ENCODE measurements at places on chromosomes 16 and 17.

DNA sequence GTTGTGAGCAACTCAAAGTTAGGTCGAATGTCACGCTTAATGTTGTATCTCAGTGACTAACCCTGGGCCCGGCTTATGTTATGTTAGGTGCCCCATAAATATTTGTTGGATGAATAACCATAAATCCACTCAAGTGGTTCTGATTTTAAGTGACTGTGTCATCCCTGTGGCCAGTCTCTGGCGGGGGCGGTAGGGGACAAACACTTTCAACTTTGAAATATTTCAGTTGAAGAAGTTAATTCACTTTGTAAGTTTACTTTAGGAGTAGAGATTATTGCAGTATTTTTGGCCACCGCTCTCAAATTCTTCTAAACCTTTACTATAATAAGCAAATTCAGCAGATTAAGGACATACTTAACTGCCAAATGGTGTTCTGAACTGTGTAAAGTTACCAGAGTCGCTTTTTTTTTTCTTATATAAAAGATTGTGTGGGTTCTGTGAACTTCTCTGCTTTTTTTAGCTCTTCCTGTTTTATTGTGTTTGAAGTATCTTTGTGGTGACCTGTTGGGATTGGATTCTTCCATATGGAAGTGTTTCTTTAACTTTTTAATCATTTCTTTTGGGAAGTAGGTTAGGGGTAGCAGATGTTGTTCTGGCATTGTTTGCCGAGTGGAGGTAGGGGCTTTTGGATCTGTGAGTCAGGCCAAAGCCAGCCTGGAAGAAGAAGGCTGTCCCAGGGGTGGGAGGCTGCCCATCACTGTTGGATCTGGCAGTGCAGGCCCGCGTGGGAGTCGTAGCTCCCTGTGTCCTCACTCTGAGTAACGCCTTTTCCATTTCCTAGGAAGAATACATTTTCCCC lies 61.4 kb upstream of the TBX2 start:
- no peak for DNase-seq

GRCh38 chr16:62751218-62751617 lies 715.0 kb upstream of the CDH8 start:
- DNase-seq: no peak

GRCh38 chr16:22235839-22236745 lies 30.0 kb downstream of the EEF2K start:
- no peak for DNase-seq

- DNase-seq: no peak
Observed at GRCh38 chr17:72413077-72414031, 292.5 kb downstream of the SOX9 start.

GRCh38 chr17:46741122-46741730 lies 77.3 kb downstream of the WNT3 start:
- DNase-seq: no peak

DNA sequence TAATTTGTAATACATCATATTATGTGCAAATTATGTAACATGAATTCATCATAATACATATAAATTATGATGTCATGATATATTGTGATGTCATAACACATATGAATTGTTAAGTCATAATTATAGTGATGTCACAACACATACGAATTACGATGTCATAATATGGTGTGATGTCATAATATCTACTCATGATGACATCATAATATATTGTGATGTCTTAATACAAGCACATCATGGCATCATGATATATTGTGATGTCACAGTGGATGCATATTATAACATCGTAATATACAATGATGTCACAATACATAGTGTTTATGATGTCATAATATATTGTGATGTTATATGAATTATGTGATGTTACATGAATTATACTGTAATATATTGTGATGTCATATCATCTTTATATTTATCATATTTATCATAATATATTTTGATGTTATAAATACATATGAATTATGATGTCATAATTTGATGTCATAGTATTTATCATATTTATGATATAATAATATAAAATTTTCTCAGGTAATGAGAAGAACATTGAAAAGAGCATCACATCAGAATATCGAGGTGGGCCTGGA lies 1793.0 kb downstream of the TP53TG3F start:
- DNase-seq: no peak

DNA sequence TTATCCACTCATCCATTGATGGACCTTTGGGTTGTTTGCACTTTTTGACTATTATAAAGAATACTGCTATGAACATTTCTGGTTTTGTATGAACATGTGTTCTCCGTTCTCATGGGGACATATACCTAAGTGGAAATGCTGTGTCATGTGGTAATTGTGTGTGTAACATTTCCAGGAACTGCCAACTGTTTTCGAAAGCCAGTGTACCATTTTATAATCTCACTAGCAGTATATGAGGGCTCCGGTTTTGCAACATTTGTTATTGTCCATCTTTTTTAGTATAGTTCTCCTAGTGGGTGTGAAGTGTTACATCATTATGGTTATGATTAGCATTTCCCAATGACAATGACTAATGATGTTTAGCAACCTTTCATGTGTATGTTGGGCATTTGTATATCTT lies 5.1 kb upstream of the TRIM25 start:
- DNase-seq: no peak

GRCh38 chr17:79826204-79826680 lies 13.0 kb downstream of the CBX4 start:
- no peak for DNase-seq

DNA sequence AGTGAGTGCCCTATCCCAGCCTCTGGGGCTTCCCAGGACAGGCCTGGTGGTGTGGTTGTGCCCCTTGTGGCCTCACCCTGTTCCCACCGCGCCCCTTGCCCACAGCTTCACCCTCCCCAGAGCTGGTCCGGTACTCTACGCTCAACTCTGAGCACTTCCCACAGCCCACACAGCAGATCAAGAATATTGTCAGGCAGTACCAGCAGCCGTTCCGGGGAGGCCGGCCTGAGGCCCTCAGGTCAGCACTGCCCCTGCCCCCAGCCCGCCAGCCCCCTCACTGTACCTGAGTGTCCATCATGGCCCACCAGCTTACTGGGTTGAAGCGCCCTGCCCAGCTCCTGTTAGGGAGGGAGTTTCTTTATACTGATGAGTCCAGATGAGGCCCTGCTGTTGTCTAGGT lies 32.3 kb upstream of the ALKBH5 start:
- DNase-seq: no peak

DNA sequence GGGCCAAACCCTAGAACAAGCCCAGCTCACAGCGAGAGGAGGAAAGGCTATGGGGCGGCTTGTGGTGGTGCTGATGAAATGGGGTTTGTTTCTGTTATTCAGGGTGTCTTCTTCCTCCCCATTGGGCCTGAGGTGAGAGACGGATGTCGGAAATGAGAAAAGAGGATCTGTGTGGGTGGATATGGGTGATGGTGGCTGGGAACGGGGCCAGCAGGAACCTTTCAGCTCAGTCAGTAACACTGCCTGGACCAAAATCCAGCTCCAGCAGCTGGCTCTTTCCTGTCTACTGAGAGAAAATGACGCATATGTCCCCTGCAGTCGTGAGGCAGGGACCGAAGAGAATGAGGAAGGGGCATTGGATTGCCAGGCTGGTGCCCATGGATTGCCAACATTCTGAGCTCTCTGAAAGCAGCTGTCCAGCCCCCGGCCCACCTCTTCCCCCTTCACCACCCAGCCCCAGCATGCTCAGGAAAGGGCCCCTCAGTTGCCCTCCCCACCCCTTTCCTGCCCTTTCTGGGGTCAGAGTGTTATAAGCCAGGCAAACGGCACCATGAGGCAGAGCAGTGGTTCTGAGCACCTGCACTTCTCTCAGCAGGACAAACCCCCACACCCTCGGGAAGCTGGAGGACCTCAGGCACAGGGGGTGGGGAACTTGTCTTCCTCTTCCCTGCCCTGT lies 4.0 kb downstream of the MYH3 start:
- DNase-seq: no peak

GRCh38 chr17:35146214-35146833 lies 1.3 kb upstream of the UNC45B start:
- no peak for DNase-seq

- DNase-seq: no peak
Observed at GRCh38 chr16:30744183-30744582, 4.0 kb upstream of the PHKG2 start.

DNA sequence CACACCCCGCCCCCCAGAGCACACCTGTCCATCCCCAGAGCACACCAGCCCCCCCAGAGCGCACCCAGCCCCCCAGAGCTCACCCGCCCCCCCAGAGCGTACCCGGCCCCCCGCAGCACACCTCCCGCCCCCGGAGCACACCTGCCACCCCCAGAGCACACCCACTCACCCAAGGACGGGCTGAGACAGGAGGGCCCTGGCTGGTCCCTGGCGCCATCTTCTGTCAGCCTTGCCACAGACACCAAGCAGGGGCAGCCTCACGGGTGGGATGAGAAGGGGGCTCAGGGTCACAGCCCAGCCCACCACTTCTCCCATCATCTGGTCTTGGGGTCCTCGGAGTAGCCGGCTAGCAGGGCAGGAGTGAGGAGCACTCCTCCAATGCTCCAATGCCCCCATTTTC lies 31.8 kb downstream of the PIEZO1 start:
- DNase-seq: no peak

- peak; percentile 99 for DNase-seq
Observed at GRCh38 chr17:28951428-28951990, at the start of gene PHF12. Gene PHF12, minus strand, starts transcription at chr17:28951518. Its CDS starts 558 bp downstream, at chr17:28950960.

DNA sequence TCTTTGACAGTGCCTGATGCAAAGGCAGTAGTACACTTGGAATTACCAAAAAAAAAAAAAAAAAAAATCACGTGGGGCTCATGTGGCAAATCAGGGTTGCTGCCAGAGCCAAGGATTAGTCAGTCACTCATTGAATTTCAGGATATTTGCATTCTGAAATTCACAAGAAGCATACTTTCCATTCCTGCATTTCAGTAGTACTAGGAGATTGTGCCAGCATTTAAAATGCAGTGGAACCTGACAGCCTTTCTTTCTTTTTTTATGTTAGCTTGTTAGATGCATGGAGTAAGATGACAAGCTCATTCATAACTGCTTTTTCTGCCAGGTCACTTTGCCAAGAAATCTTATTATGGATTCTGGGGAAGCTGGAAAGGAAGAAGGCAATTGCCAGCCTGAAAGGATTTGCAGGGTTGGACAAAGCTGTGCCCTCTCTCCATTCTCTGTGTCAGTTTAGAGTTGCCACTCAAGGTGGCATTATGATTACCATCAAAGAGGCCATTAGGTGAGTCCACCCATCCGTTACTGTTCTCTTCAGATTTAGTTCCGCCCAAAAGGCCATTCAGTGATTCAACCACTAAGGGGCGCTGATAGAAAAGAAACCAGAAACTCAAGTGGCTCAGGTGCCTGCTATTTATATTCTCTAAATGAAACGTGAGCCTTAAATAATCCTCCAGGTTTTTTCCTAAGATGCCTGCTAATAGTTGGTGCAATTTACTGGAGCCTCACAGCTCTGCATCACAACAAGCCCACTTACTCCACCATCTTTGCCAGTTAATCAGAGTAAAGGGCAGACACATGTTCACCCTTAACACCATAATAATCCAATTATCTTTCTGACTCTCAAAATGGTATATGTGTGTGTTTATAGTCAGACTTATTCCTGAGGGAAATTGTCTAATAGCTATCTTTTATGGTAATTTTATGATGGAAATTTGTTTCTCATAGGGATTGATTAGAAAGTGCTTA lies 59.0 kb downstream of the TANGO6 start:
- no peak for DNase-seq

GRCh38 chr16:82892324-82892723 lies 265.6 kb downstream of the CDH13 start:
- DNase-seq: no peak

DNA sequence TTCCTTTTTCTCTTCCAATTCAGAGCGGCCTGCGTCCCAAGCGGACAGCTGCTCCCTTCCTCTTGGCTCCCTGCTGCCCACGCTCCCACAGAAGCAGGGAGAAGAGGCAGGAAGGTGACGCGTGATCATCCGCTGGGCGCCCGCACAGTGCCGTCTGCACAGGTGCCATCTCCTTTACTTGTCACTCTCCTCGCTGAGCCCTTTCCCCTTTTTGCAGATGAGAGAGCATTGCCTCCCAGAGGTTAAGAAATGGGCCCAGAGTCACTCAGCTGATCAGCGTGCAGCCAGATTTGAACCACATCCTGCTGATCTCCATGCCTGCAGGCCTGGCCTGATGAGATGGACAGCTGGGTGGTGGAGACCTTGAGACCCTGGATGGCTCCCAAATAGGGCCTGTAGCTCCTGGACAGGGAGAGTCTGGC lies 299.8 kb downstream of the SEC14L1 start:
- no peak for DNase-seq

DNA sequence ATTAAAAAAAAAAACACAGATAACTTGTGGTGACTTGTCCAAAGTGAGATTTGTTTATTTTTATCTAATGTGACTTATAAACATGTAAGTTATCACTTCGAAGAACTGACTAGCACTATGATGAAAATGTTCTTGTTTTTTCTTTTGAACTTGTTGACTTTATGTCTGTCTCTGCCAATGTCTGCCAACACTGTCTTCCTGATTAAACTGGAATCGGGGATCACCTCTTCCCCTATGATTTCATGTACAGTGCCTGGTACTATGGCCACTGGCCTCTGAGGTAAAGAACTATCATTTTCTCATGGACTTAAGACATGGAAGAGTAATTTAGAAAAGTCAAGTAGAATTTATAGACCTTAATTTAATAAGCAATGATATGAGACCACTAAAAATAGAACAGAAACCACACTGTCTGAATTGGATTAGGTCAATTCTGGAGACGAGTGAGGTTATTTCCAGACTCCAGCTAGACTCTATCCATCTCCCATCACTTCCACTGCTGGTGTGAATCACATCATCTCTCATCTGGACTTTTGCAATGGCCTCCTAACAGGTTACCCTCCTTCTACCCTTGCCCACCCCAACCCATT lies 8.9 kb downstream of the C17orf78 start:
- DNase-seq: no peak

DNA sequence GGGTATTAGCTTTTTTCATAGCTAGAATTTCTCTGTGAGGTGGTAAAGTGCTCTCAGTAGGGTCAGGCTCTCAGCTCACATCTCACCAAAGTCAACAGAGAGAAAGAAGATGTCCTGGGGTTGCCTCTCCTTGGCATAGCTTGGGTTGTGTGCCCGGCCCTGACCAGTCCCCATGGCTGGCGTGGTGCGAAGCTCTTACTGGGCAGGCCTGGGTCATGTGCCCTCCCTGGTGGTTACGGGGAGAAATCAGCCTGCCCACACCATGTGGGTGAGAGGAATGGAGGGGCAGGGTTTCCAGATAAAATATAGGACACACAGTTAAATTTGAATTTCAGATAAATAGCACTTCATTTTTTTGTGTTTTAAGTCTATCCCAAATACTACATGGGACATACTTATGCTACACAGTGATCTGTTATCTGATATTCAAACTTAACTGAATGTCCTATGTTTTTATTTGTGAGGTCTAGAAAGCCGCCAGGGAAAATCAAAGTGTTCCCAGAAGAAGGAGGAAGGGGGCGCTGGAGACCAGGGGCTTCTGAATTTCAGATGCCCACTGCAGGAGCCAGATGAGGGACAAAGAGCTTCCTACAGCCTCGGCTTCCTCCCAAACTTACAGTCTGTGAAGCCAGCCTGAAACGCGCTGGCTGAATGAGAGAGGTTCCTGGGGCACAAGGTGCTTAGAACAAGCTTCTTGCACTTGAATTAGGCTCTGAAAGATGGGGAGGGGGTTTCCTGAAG lies 45.4 kb downstream of the NKD1 start:
- no peak for DNase-seq

GRCh38 chr17:50767030-50767429 lies 288 bp downstream of the ANKRD40CL start:
- no peak for DNase-seq

Data from stimulated activated CD8-positive, alpha-beta memory T cell treated with anti-CD3 and anti-CD28 coated beads, Interleukin-15, amount 100 ng/mL, for 1 hour (primary cell).